ENCODE measurements at places on chromosomes 3 and 15.

DNA sequence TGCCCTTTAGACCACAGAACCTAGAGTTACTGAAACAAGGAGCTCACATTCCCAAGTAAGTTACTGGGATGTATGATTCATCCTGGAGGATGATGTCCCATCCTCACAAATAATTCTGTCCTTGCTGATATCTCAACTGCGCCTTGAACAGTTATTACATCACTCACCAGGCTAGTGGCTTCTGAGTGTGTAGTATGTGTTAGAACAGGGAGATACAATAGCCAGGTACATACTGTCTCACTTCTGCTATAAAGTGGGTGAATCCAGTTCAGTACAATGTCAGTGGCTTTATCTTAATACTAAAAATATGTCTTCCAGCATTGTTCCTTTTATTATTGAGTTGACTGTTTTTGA is 483.2 kb upstream of the FRG2C start:
- DNase-seq: no peak

DNA sequence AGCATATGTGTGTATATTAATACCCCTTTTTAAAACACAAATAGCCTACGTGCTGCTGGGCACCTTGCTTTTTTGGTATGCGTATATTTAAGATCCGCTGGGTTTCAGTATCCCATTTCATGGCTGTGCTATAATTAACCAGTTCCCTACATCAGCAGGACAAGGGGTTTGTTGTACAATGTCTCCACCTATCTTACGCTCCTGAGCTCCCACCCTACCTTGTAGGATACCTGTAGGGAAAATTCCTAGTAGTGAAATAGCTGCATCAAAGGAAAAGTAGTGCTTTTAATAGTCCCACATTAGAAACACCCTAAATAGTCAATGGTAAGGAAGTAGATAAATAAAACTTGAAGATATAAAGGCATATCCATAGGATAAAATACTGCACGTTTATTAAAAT is 1.4 kb downstream of the MAP6D1 start:
- no peak for DNase-seq

- no peak for DNase-seq
These were observed 341.8 kb upstream of the TBL1XR1 start for GRCh38 chr3:177538750-177539730.

GRCh38 chr3:174335910-174336309 is 523.2 kb upstream of the NAALADL2 start:
- DNase-seq: no peak

DNA sequence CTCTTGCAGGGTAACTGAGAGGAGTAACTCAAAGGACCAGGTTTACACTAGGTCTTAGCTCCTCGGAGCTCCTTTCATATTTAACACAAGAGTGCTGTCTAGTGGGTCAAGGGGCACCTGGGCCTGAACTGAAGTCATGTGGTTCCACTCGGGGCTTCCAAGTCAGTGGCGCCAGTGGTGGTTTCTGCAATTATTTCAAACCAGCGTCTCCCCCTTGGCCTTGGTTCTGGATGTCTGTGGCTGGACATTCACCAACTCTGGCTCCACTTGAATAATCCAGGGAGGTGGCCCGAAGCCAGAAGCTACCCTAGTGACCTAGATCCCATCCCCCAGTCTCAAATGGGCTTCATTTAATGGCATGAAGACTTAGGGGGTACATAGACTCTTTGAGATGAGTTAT is 144.3 kb upstream of the ADAMTS9 start:
- DNase-seq: no peak

DNA sequence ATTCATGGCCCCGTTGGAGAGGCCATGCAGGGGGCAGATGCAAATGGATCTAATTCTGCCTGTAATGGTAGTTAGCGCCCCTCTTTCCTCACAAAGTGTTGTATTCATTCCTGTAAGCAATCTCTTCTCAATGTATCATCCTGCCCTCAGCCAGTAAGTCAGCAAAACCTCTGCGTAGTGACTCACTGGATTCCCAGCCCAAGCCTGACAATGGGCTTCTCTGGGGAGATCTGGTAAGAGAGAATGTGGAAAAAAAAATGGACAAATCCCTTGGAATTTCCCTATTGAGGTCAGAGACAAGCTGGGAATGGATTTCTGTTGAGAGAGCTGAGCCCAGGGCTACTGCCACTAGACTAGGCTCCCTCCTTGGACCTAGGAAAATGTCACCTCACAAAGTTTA is 25.4 kb downstream of the ADPGK start:
- DNase-seq: no peak

GRCh38 chr3:161575901-161576300 is 79.3 kb downstream of the OTOL1 start:
- DNase-seq: no peak

DNA sequence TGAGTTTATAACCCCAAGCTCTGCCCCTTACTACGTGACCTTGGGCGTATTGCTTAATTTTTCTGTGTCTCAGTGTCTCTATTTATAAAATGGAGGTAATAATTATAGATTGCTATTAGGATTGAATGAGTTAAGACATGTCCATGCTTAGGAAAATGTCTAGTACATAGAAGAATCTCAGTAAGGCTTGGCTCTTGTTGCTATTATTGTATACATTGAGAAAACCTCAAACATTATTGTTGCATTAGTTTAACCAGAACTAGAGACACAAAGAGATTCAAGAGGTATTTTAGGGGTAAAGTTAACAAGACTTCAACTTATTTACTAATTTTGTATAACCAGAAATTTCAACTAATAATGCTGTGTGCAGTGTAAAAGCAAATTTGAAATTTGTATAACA is 66.7 kb downstream of the MEF2A start:
- DNase-seq: no peak

DNA sequence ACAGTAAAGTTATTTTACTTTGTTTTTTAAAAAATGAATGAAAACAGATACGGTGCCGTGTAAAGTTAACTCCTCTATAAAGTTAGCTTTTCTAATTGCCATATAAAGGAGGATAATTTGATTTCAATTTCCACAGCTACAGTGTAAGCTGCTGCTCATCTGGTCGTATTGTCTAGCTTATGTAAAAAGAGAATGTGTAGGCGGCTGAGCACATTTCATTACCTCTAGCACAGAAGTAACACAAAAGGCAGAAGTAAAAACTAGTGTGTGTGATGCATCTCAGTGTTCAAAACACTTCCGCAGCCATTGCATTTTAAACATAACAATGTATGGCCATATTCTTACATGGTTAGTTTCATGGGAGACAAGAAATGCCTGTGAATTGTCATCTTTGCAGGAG is 105.0 kb upstream of the P2RY1 start:
- DNase-seq: no peak

DNA sequence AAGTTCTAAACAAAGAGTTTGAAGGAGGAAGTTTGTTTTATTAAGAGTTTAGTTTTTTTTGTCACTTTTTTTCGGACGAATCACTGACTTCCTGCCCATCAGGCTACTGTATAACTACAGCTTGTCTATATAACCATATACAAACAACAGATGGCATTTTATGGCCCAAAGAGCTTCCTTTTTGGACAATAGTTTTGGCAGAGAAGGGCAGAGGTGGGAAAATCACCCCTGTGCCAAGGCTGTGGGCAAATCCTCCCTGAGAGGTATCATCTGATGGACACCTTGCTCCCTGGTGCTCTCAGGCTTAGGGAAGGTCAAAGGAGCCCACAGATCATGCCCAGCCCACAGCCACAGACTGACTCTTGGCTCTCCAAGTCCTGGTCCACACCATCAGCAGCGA is 113.4 kb downstream of the OXNAD1 start:
- DNase-seq: no peak

- DNase-seq: no peak
These were observed 46.2 kb downstream of the CMTM7 start for GRCh38 chr3:32437896-32438295.
